ENCODE measurements at places on chromosomes 5 and 9.

DNA sequence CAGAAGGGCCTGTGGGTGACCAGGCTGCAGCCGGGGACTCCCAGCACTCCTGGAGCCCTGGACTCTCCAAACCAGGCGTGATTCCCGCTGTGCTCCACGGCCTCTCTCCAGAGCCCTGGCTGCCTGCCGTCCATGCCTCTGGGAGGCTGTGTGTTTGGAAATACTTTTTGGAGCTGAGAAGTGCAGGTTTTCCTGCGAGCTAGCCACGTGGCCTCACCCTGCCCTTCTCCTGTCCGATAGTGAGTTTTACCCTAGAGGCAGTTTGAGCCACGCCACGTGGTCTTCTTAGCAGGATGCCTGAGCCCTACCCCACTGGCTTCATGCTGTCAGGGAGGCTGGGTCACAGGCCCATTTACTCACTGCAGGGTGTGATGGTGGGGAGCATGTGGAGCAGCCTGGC, 71.3 kb downstream of the COL5A1 start:
- no peak for DNase-seq

- DNase-seq, result peak; percentile 62
Observed at GRCh38 chr5:62268234-62268633, 37.8 kb upstream of the KIF2A start.

GRCh38 chr5:54484219-54484894, 28.9 kb downstream of the HSPB3 start:
- no peak for DNase-seq

GRCh38 chr9:15187589-15187988, 119.4 kb downstream of the TTC39B start:
- DNase-seq, result no peak

- no peak for DNase-seq
Observed at GRCh38 chr5:88967633-88968585, 84.9 kb upstream of the MEF2C start.

- DNase-seq, result no peak
Observed at GRCh38 chr5:37871023-37871815, 31.4 kb upstream of the GDNF start.

DNA sequence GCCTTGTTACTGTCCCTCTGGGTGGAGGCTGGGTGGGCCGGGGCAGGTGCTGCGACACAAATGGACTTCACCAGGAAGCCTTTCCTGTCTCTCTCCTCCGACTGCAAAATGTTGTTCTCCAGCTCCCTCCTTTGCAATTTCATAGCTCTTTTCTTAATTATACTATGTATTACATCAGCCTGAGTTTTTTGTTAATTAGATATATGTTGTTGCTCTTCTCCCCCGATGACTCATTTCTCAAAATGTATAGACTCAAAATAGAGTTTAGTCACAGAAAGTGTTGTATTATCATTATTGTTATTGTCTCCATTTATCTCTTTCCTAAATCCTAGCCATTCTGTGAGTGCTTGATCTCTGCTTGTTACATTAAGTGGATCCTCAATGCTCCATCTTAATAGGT, 122.4 kb upstream of the OSMR start:
- DNase-seq, result no peak

- DNase-seq, result no peak
Observed at GRCh38 chr9:76297721-76298239, 96.4 kb downstream of the RFK start.

DNA sequence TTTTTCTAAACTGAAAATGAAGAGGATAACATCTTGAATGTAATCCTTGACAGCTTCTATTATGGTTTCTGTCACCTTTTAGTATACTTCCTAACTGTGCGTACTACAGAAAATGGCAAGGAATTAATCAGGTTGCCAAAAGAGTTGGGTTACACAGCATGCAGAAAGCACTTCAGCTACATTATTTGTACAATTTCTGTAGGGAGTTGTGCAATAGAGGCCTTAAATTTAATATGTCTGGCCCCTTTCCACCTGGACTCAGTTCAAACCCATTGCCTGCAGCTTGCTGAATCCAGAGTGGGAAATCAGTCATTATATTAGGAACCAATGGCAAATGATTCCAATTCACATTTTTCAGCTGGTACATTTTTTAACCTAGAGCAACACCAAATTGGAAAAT, 549.7 kb downstream of the CSNK1G3 start:
- no peak for DNase-seq

DNA sequence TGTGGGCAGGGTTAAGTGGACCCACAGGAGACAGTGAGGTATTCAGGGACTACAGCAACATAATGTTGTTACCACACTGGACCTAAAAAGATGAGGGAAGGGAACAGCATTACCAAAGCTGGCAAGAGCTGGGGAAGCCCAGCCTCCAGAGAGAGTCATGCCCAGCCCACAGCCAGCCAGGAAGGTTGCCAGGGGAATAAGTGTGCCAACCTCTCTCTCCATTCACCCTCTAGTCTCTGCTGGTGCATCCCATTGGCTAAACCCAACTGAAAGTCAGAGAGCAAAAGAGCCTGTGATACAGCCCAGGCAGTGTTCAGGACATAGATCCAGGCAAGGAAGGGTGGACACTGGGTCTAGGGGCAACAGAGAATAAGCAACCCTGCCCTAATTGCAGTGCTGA, 35.8 kb upstream of the AFAP1L1 start:
- no peak for DNase-seq

- DNase-seq, result no peak
Observed at GRCh38 chr5:38167562-38167996, 90.8 kb upstream of the EGFLAM start.

- DNase-seq, result no peak
Observed at GRCh38 chr9:36298566-36298965, 40.3 kb upstream of the GNE start.

- no peak for DNase-seq
Observed at GRCh38 chr5:40877371-40877988, 31.8 kb upstream of the C7 start.

GRCh38 chr9:131873891-131874440, 134.1 kb upstream of the RAPGEF1 start:
- no peak for DNase-seq

DNA sequence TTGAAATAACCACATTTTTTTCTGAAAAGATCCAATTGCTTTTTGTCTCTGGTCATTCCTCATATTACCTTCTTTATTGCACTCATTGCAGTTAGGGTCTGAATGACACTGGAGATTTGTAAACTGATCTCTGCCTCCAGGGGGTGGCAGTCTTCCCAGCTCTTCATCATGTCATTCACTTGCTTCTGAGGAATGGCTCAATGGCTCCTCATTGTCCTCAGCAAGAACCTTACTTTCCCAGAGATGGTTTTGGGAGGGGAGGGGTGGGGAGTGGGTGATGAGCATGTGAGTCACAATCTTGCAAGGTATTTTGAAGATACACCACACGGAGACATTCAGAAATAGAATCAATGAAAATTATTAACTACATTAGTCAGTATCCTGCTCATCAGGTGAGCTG, 159.8 kb upstream of the GAS1 start:
- DNase-seq, result peak; percentile 7

GRCh38 chr9:126303488-126303887, 23.1 kb upstream of the MVB12B start:
- no peak for DNase-seq

DNA sequence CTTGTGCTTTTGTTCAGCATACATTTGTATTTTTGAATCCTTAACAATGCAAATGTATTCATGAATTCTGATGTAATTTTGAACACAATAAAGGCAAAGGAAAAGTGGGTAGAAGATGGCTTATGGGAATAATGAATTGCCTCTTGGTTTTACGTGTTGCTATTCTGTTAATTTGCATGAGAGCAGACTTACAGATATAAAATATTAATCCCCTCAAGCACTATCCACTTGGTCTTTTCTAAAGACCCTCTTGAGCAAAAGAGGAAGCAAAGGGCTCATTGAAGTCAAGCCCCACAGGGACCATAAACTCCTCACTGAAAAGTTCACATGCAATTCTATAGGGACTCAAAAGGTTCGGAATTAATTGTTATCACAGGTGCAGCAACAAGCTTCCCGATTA, 51.9 kb downstream of the OSTF1 start:
- DNase-seq, result no peak

- DNase-seq, result no peak
Observed at GRCh38 chr5:26295541-26295940, 742.8 kb downstream of the CDH9 start.

DNA sequence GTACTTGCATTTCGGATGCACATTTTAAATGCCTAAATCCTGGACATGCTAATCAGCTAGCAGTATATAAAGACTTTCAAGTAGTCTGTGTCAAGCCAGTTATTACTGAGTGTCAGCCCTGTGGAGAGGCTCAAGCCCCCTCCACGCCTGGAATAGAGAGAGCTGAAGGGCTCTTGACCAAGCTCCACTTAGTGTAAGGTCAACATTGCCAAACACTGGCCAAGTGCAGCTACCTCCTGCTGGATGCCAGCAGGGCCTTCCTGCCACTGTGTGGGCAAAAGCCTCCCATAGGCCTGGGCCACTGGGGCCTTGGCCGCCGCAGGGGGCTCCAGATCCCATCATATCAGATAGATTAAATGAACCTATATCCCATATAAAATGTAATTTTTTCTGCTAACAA, 239.4 kb upstream of the PANK3 start:
- DNase-seq, result no peak

GRCh38 chr9:4366591-4367330, 66.9 kb upstream of the GLIS3 start:
- peak; percentile 60 for DNase-seq

DNA sequence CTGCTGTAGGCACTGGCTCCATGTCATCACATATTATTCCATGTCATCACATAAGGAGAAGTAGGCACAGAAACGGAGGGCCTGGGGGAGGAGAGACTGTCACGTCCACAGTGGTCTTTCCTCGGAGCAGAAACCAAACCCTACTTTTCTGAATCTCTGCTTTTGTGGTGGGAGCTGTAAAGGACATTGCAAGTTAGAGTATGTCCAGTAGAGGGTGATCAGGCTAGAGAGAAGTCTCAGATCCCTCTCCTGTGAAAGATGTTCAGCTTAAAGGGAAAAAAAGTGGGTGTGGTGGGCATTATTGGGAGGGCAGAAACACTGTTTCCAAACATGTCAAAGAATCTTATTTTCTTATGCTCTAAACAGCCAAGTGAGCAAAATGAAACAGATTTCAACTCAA, 19.4 kb upstream of the FBP2 start:
- no peak for DNase-seq

GRCh38 chr5:194102-194501, 2.8 kb downstream of the LRRC14B start:
- DNase-seq, result no peak

GRCh38 chr5:157502143-157502647, 42.2 kb downstream of the NIPAL4 start:
- DNase-seq, result no peak

DNA sequence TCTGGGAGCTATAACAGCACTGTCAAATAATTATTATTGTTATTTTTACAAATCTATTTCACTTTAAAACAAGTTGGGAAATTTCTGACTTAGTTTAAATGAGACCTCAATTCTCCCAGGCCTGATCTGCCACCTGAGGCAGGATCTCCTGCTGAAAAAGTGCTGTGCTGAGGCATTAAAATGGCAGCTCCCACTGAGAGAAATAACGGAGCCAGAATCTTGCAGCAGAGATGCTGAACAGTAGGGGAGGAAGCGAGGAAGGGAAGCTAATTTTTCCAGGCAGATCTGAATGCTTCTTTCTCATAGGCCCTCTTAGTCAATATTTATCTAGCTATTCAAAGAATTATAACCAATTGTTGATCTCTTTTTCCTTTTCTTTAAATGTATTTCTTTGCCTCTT, 196.3 kb downstream of the ZNF462 start:
- DNase-seq, result no peak

GRCh38 chr5:134634227-134634626, 1.6 kb upstream of the SAR1B start:
- no peak for DNase-seq

GRCh38 chr5:33841891-33842290, 49.9 kb downstream of the ADAMTS12 start:
- DNase-seq, result no peak

- DNase-seq, result peak; percentile 97
Observed at GRCh38 chr9:35518225-35518821, 28.4 kb downstream of the RUSC2 start.

GRCh38 chr5:138955671-138956295, 80.6 kb upstream of the LRRTM2 start:
- no peak for DNase-seq

DNA sequence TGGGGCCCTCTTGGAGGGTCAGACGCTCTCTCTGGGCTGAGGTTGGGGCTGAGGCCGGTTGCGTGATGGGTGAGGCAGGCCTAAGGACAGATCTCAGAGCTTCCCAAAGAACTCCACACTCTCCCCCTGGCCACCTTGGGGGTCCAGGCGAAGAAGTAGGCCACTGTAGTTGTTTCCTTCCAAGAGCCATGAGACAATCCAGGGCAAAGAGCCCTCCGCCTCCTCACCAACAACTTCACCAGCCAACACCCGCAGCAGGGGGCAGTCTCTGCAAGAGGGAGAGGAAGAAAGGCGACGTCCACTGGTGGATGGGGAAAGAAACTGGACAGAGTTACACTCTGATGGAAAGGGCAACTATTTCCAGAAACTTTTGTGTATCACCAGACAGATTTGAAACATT, 10.7 kb downstream of the SLC35A4 start:
- no peak for DNase-seq

- peak; percentile 21 for DNase-seq
Observed at GRCh38 chr9:94899464-94900221, 173.1 kb downstream of the AOPEP start.

GRCh38 chr9:125646621-125647100, 60.3 kb downstream of the MAPKAP1 start:
- DNase-seq, result no peak

DNA sequence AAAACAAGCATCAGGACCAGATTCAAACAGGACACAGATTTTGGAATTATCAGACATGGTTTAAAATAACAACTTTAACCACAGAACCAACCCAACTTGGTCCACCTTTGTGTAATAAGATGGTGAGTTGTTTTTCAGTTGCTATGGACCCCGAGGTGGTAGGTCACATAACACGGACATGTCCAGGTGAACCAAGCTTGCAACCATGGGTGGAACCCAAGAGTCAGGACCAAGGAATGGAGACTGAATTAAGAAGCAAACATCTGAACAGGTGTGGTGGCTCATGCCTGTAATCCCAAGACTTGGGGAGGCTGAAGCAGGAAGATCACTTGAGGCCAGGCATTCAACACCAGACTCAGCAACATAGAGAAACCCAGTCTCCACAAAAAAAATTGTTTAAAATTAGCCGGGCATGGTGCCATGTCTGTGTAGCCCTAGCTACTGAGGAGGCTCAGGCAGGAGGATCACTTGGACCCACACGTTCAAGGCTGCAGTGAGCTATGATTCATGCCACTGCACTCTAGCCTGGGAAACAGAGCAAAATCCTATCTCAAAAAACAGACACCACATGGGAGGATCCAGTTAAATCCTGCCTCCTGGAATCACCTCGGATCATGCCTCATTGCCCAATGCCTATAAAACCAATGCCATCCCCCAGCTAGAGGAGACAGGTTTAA, 10.6 kb downstream of the PTBP3 start:
- DNase-seq, result no peak

DNA sequence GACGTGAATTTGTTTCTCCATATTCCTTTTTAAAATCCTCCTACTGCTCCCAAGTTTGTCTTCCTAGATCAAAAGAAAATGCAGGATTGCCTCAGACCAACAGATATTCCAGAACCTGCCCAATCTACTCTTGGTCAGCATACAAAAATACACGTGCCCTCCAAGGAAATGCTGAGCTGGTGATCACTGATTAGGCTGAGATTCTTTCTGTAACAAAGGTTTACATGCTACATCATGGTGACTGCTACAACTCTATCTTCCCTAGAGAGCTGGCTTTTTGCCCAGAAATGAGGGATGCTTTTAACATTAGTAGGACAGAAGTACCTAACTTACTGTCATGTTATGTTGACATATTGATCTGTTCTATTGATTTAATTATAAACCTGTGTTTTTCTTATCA, 35.5 kb downstream of the OR2Y1 start:
- DNase-seq, result peak; percentile 9

GRCh38 chr5:14727928-14728458, 63.5 kb downstream of the OTULIN start:
- no peak for DNase-seq
